ENCODE measurements at places on chromosomes 2 and 18. TPM values are rescaled to one million over a fixed set of nuclear protein-coding genes. Genes with fewer than 3 reads are reported as not detected.
A peak's percentile ranks its signal among the peaks of the same experiment; 100 is the strongest.

DNA sequence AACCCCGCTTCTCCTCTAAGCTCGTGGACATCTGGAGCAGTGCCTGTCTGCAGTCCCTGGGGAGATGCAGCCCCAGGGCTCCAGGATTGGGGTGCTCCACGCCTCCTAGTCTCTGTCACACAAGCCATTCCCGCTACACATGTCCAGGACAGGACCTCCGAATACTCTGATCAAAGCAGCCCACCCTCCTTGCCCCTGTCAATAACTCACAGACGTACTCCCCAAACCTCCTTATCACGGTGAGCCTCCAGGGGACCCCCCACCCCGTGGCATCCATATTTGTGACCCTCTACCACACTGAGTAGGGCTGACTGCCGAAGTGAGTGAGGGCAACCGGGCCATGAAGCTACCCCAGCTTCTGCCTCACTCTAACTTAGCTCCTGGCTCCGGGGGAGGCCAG lies 727.7 kb downstream of the GALR1 start:
- DNase-seq: no peak
- H3K36me3 ChIP-seq: no peaks in the 10 kb centered on the region
- no peak overlapping the region for H3K4me3 ChIP-seq
- H3K27ac ChIP-seq: no peak overlapping the region
- no peaks in the 10 kb centered on the region for H3K4me1 ChIP-seq
- H3K27me3 ChIP-seq: no peaks in the 10 kb centered on the region

DNA sequence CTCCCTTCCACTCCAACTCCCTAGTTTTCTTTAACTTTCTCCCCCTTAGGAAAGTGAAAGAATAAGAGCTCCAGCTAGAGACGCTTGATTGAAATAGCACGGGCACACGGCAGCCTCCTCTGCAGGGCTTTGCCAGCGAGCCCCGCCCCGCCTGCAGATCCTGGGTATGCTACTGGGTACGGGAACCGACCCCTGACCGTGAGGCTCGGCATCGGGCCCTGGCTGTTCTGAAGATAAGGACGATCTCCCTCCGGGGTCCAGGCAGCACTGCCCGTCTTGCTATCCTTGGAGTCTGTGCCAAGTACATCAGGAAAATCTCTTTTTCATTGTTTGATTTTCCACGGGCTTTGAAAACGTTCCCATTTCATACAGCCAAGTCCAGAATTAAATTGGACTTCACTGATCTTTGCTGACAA lies 284.5 kb downstream of the MTX2 start:
- H3K4me3 ChIP-seq: peak overlapping the region; percentile 31
- H3K27ac ChIP-seq: peak overlapping the region; percentile 48
- no peaks in the 10 kb centered on the region for H3K36me3 ChIP-seq
- DNase-seq: peak; percentile 63
- H3K4me1 ChIP-seq: peaks cover 17% of the 10 kb centered on the region
- H3K27me3 ChIP-seq: no peaks in the 10 kb centered on the region

- no peak overlapping the region for H3K4me3 ChIP-seq
- no peaks in the 10 kb centered on the region for H3K4me1 ChIP-seq
- no peaks in the 10 kb centered on the region for H3K27me3 ChIP-seq
- no peaks in the 10 kb centered on the region for H3K36me3 ChIP-seq
These were observed 47.8 kb upstream of the MAP4K3 start for GRCh38 chr2:39484620-39485495.

DNA sequence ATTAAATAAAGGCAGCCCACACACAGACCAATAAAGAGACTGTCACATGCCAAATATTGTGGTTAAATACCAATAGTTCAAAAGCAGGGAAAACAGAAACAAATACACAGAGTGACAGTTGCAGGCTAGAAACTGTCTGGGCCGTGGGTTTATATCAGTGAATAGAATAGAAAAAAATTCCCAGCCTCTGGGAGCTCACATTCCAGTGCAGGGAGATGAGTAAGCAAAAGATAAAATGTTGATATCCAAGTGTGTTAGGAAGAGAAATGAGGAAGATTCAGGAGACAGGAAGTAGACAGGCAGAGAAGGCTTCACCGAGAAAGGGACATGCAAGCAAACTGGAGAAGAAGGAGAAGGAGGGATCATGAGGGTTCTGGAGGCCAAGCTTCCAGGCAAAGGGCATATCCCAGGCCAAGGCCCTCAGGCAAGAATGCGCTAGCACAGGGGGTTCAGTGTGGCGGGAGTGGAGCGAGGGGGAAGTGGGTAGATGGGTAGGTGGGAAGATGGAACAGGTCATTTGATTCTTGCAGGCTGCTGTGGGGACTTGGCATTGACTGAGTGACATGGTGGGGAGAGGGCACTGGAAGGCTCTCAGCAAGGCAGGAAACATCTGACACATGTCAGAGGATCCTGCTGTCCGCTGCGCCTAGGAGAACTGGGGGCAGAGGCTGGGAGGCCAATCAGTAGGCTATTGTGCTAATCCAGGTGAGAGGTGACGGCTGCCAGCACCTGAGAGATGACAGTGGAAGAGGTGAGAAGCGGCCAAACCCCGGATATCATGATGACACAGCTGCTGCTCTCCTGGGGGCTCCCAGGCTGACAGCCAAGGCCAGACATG lies 89.2 kb downstream of the ZBTB7C start:
- H3K4me1 ChIP-seq: no peaks in the 10 kb centered on the region
- no peak overlapping the region for H3K4me3 ChIP-seq
- H3K36me3 ChIP-seq: no peaks in the 10 kb centered on the region
- no peak for DNase-seq

GRCh38 chr2:8543060-8543382 lies 138.8 kb upstream of the ID2 start:
- H3K27ac ChIP-seq: peak overlapping the region; percentile 54
- peaks cover 49% of the 10 kb centered on the region for H3K4me1 ChIP-seq
- no peaks in the 10 kb centered on the region for H3K36me3 ChIP-seq
- no peak overlapping the region for H3K4me3 ChIP-seq

DNA sequence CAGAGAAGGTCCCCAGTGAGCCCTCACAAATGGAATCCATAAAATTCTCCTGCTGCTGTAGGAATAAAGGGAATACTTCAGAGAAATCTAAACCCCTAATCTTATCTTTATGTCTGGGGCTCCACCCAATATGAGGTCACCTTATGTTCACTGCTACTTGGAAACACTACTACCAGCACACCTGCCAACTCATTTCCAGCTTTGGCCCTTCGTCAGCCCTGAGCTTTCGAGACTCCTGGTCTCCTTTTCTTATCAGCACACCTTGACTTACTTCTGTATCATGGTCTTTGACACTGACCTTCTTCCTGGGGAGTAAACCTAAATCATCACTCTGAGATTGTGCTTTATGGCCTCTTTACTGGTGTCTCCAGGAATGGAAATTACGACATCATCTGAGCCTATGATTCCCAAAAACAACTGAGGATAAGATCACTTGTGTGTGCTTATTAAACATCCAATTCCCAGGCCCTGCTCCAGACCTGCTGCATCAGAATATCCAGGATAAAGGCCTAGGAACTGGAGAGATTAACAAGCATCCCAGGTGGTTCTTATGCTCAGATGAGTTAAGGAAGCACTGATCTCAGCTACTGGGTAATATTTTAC lies 22.2 kb upstream of the ASNSD1 start:
- no peaks in the 10 kb centered on the region for H3K36me3 ChIP-seq
- no peak overlapping the region for H3K27ac ChIP-seq
- no peak overlapping the region for H3K4me3 ChIP-seq
- DNase-seq: no peak
- H3K27me3 ChIP-seq: no peaks in the 10 kb centered on the region

DNA sequence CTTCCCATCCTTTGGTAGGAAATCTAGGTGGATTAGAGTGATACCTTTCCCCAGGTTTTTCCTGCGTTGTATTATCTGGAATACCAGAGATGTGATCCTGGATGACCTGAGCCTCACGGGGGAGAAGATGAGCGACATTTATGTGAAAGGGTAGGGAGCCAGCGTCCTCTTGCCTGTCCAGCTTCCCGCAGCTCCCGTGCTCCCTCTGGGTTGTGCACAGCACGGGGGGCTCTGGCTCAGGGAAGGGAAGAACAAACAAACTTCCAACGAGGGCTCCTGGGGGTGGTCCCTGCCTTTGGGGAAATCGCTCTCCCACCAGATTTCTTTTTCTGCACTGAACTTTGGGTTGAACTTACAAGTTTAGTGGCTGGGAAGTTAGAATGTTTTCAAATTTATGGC lies 215.7 kb downstream of the DYSF start:
- H3K4me1 ChIP-seq: no peaks in the 10 kb centered on the region

DNA sequence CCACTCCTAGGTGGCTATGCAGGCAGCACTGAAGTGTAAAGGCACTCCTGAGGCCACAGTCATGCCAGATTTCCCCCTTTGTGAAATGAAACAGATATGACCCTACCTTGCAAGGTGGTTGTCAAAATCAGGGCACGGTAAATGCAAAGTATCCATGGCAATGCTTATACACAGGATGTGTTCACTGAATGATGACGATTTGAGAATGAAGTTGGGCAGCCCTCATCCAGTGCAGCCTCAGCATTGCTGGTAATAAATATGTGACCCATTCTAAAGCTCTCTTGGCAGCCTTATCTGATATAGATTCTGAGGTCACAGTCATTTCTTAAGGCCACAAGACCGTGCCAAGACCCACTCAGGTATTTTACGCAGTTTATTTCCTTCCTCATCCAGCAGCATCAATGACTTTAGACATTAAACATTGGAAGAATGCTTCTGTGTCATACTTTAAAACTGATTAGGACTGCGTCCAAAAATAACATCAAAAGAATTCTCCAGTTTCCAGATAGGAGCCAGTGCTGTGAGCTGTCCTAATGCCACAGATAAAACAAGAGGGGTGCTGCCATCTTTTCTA lies 125.5 kb upstream of the SERTAD2 start:
- H3K27ac ChIP-seq: peak overlapping the region; percentile 41
- H3K4me3 ChIP-seq: no peak overlapping the region
- peaks cover 11% of the 10 kb centered on the region for H3K4me1 ChIP-seq
- no peak for DNase-seq
- H3K27me3 ChIP-seq: no peaks in the 10 kb centered on the region

DNA sequence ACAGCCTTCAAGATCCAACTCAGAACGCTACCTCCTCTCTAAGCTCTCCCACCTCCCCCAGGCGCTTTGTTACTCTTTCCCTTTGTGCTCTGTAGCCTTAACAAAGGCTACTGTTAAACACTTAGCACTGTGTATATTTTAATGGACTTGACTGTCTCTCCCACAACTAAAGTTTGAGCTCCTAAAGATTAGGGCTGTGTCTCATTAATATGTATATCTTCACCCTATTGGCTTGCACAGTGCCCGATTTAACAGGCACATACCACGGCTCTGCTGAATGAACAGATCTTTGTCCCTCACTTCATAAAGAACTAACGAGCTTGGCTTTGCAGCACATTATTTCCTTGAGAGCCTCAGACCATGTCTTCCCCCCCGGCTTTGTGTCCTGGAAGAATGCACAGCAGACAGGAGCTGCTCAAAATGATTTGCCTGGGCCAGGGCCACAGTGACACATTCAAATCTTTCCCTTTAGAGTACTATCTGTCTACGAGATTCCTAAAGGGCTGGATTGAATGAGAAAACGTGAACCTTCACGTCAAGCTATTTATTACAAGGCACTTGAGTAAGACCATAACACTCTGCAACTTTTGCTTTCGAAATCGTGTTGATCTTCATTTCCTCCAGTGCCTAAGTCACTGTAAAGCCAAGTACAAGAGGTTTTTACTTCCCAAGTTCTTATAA lies 22.1 kb downstream of the ABHD3 start:
- H3K36me3 ChIP-seq: no peaks in the 10 kb centered on the region
- no peak for DNase-seq
- no peak overlapping the region for H3K4me3 ChIP-seq
- H3K27me3 ChIP-seq: no peaks in the 10 kb centered on the region
- no peaks in the 10 kb centered on the region for H3K4me1 ChIP-seq
- peak overlapping the region; percentile 32 for H3K27ac ChIP-seq

The SCN1A gene
- total RNA-seq: 0.44 TPM

The SMAD4 gene
- total RNA-seq: 57.5 TPM

The CPO gene
- total RNA-seq: not detected

The MTHFD2 gene
- 15.8 TPM for total RNA-seq

The HES6 gene
- total RNA-seq: 4.8 TPM

The SKA1 gene
- not detected for total RNA-seq
